Fibroblast of mammary gland (primary cell): ENCODE measurements at places on chromosomes 3 and 15.

GRCh38 chr3:8625991-8626390 lies 18.6 kb downstream of the SSUH2 start:
- DNase-seq = peak; percentile 37

GRCh38 chr3:142857056-142857455 lies 31.8 kb downstream of the PCOLCE2 start:
- no peak for DNase-seq

DNA sequence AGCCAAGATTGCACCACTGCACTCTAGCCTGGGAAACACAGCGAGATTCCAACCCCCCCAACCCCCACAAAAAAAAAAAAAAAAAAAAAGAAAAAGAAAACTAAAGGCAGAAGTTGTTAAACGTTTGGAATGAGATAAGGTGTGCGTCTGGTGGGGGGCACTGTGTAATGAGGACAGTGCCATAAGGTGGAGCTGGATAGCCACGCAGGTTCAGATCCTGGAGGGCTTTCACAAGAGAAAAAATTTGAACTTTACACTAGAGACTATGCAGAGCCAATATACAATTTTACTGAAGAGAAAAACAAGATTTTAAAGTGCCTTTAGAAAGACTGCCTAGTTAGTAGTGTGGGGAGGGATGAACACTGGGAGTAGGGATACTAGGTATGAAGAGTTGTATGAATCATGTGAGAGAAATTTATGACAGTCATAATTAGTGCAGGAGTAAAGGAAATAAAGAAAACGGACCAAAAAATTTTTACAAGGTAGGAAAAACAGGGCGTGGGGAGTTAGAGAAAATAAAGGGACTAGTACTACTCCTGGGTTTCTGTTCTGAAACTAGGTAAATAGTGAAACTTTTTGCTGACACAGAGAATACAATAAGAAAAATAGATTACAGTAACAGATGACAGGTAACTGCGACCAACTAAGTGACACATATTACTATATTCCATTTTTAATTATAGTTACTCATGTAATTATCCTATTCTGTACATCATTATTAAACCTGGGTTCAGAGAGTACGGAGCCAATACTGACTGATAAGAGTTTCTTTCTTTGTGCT lies 108.1 kb downstream of the PEAK1 start:
- no peak for DNase-seq

- DNase-seq = no peak
These were observed 27.7 kb downstream of the PLD1 start for GRCh38 chr3:171782617-171783016.

- DNase-seq = no peak
These were observed 2.8 kb downstream of the FURIN start for GRCh38 chr15:90871139-90871715.

DNA sequence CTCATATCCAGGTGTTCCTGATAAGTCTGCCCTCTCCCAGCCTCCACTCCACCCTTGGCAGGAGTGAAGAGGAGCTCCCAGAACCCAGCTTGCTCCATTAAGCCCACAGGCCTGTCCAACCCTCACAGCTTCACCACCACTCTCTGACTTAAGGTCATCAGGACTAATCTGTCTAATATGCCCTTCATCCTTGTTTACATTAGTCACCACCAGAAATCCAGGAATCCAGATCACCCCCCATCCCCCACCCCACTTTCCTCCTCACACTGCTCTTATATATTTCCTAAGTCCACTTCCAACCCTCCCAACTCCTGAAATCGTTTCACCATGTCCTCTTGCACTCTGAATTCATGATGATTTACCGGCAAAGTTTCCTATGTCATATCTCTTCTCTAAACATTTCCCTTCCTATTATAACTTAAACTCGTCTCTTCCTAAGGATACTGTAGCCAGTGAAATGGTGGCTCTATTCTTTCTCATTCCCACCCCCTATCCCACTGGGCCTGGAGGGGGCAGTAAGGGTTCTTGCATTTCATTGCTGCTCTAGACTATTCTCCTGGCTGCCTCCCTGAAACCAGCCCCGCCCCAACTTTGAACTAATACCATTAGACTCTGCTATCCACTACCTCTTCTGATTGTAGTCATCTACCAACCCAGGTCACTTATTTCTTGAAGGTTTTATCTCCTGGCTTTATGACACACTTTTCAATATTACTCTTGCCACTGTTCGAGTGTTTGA lies 43.4 kb downstream of the PPP2R3A start:
- peak; percentile 33 for DNase-seq

DNA sequence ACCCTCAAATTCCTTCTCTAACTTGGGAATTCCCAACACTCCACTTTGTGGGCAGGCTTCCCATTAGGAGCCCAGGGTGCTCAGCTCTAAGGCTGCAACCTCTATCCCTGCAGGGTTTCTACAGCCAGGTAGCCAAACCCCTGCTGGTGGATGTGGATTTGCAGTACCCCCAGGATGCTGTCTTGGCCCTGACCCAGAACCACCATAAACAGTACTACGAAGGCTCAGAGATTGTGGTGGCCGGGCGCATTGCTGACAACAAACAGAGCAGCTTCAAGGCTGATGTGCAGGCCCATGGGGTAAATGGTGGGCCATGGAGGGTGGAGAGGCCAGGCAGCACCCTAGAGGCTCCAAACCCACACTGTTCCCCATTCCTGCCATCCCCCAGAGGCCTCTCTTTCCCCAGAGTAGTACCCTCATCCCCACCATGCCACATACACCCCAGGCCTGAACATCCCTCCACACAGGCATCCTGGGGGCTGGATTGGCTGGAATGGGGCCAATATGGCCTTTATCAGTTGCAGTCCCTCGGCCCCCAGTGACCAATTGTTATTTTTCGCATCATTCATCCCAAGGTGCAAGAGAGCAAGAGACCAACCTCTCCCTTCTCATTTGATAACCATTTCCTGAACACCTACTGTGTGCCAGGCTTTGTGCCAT lies 7.7 kb downstream of the ITIH1 start:
- DNase-seq = no peak
